ENCODE measurements at places on chromosomes 1 and 21. TPM values are rescaled to one million over a fixed set of nuclear protein-coding genes. Genes with fewer than 3 reads are reported as not detected.

DNA sequence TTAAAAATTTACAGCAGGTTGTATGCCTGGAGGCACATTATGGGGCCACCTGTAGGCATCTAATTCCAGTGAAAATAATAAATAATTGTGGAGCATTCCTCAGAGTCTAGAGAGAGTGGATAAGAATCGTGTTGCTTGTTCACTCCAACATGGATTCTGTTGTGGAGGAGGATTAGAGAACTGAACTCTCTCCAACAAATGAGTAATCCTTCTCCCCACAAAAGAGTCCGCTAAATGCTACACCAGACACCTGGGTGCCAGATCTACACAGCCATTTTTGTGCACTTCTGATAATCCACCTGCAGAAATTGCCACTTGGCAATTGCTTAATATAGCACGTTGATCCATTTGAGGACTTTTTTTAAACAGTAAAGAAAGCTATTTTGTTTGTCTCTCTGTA lies 113.7 kb upstream of the DPYD start:
- no peak for DNase-seq

- DNase-seq = no peak
Observed at GRCh38 chr1:37893673-37894072, 34.3 kb upstream of the MTF1 start.

DNA sequence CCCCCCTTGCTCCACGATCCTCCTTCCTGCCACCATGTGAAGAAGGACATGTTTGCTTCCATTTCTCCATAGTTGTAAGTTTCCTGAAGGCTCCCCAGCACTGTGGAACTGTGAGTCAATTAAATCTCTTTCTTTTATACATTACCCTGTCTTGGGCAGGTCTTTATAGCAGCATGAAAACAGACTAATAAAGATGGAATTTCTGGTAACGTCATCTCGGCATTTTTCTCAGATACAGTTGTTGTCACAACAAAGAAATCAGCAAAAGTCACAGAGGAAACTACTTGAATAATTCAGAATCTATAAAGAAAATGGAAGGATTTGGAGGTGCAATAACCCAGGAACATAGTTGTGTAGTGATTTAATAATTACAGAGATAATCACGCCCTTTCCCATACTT lies 4.4 kb downstream of the APCS start:
- DNase-seq = no peak

DNA sequence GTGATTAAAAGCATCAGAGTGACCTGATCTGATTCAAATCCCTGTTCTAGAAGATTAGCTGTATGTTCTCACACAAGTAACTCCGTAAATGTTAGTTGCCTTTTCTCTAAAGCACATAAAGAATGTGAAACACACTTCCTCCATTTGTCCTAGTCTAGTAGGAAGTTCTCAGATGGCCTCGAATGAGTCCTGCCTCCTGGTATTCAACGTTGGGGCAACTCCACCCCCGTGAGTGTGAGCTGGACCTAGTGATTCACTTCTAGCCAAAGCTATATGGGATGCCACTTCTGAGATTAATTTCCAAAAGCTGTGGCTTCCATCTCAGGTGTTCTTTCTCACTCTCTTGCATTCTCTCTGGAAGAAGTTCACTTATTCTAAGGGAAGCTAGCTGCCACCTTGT lies 267.6 kb downstream of the GPATCH2 start:
- no peak for DNase-seq

DNA sequence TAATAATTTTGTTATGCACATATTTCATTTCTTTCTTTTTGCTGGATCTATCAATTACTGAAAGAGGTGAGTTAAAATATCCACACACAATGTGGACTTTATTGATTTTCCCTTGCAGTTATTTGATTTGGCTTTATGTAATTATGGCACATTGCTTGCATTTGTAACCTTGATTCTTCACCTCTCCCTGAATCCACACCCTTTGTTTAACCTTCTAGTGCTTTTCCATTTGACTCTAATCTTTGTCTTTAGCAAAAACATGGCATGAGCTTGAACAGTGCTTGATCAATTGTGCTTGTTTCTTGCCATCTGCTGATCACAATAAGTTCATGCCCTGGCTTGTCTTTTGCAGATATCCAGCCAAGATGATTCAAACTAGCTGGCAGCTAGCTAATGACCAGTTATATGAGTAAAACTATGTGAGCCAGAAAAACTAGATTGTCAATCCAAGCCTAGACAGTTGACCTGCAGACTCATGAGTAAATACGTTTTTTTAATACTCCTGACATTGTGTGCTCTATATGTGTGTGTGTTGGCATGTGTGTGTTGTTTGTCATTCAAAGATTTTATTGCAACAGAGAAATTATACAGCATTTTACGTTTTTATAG lies 899.2 kb downstream of the NCAM2 start:
- DNase-seq = no peak

GRCh38 chr1:69569175-69569541 lies 1.4 kb downstream of the LRRC7 start:
- no peak for DNase-seq

- no peak for DNase-seq
Observed at GRCh38 chr1:33074193-33074945, 6.6 kb upstream of the AZIN2 start.

- DNase-seq = no peak
Observed at GRCh38 chr1:156080241-156080862, 1.9 kb downstream of the MEX3A start.

DNA sequence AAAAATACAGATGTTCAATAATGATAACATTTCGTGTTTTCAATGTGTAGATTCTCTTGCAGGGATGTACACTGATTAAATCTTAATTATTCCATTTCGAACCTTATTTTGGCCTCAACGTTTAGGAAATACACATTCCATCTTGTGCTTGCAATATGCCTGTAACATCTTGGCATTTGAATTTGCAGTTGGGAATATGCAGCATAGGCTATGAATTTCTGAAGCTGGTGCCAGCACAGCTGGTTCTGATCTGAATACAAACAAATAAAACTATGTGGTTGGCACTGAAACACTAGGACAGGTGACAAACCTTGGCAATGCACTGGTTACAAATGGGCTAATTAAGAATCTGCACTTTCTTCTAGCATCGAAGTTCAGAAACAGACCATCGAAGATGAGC lies 108.4 kb downstream of the ERG start:
- DNase-seq = no peak

GRCh38 chr1:8374356-8374755 lies 56.4 kb downstream of the SLC45A1 start:
- no peak for DNase-seq

- no peak for DNase-seq
Observed at GRCh38 chr21:36079010-36079649, 9.3 kb downstream of the CBR1 start.

Gene NPHP4
- polyA plus RNA-seq = 5.1 TPM

DNA sequence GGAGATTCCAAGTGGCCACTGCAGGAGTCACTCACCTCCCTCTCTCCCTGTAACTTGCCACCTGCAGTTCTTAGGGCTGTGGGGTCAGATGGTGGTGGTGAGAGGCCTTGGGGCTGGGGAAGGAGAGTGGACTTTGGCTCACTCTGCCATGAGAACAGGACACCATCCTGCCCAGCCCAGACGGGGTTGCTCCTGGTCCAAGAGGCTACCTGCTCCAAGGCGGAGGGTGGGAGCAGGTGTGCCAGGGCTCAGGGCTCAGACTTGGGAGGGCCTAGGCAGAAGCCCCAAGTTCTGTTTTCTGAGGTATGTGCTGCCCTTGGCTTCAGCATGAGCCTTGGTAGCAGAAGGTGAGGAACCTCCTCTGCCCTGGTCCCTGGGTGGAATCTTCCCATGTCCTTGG lies 11.4 kb upstream of the KCNC4 start:
- no peak for DNase-seq

DNA sequence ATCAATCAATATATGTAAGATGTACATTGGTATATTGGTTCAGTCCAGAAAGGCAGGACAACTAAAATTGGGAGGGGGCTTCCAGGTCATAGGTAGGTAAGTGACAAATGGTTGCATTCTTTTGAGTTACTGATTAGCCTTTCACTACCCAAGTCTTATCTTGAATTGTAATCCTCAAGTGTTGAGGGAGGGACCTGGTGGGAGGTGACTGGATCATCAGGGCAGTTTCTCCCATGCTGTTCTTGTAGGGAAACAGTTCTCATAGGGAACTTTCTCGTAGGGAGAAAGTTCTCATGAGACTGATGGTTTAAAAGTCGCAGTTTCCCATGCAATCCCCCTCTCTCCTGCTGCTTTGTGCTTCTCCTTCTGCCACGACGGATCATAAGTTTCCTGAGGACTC lies 809.2 kb downstream of the KCNT2 start:
- DNase-seq = no peak

GRCh38 chr1:239947801-239948200 lies 143.9 kb upstream of the FMN2 start:
- no peak for DNase-seq

Gene LRP8
- 2.3 TPM for polyA plus RNA-seq

DNA sequence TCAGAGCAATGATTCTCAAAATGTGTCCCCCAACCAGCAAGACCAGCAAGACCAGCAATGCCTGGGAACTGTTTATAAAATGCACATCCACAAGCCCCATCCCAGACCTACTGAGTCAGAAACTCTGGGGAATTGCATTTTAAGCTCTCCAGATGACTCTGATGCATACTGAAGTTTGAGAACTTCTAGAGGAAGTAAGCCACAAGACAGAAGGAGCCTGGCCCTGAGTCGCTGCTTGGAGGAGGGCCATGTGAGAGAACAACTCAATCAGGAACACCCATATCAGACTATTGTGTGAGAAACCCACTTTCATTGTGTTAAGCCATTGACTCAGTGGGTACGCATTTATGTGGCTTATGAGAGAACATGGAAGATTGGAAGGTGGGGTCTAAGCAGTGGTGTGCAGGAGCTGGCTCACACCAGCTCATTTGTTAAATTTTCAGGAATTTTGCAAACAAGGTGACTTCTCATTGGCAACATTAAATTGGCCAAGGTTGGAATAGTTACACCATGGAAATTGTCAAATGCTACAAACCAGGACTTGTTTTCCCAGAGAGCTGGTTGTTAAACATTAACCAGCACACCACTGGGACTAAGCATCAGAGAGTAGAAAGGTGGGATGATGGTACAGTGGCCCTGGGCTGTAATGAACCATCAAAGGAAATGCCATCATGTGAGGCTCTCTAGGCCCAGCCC lies 38.9 kb downstream of the ATP1A1 start:
- DNase-seq = no peak

GRCh38 chr1:165875171-165875570 lies 47.8 kb downstream of the UCK2 start:
- DNase-seq = no peak

- DNase-seq = no peak
Observed at GRCh38 chr1:193539731-193540459, 353.5 kb upstream of the B3GALT2 start.

- no peak for DNase-seq
Observed at GRCh38 chr1:33163621-33164519, 18.0 kb downstream of the TRIM62 start.

Gene NCMAP
- 0.20 TPM for polyA plus RNA-seq

DNA sequence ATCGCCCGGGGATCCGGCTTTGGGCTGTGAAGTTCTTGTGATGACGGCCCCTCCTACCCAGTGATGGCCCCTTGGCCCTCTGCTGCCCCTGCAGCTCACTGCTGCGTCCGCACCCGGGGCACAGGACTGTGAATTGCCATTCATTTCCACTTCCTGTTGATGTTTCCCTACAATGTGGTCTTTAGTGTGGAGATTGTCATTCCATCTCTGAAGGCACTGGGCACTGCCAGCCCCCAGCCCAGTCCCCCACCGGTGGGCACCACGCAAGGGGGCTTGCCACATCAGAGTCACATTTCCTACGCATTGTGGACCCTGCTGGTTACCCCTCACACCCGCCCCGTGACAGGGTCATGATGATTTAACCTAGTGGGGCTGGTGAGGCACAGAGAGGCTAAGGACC lies 2.5 kb upstream of the MX2 start:
- DNase-seq = no peak

Measured in urinary bladder (tissue), 4 donors.